Jurkat, Clone E6-1 (cell line): ENCODE measurements at places on chromosomes 16 and 17.

- peak; percentile 35 for DNase-seq
These were observed 14.2 kb upstream of the SLC52A1 start for GRCh38 chr17:5049314-5049841.

DNA sequence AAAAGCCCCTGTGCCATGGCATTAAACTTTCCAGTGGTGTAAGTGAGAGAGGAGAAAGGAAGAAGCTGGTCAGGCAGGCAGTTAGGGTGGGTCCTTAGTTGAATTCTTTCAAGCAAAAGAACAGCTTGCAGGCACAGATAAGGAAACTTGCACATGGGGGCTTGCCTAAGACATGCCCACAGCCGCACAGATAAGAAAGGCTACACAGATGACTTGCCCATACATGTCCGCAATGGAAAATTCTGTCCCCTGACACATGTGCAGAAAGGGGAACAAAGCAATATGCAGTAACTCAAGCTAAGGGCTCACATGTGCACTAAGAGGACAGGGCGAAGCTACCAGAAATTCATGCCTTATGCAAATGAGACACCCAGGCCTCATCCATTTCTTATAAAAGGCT lies 69.9 kb downstream of the GSG1L start:
- no peak for DNase-seq

DNA sequence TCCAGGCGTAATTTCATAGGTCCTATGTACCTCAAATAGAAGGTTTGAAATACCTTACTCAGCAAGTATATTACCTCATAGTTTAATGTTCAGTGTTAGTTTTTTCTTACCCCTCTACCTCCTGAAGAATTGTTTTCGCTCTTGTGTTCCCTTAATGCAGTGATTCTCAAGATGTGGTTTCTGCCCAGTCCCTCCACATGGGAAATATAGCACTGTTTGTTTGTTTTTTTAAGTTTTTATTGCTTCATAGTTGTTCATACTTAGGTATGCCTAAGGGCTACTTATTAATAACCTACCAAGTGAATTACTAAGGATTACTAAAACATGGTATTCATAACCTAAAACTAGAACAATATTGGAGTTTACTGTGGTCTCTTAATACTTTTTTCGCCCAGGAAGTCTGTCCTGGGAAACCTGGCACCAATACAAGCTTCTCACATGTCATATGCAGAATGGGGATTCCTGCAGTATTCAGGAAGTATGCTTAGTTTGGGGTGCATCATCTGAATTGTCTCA lies 5.0 kb downstream of the RSPRY1 start:
- DNase-seq = no peak

- no peak for DNase-seq
These were observed 25.5 kb downstream of the TMEM235 start for GRCh38 chr17:78256707-78257591.

GRCh38 chr16:19410435-19411171 lies 7.1 kb upstream of the TMC5 start:
- no peak for DNase-seq

DNA sequence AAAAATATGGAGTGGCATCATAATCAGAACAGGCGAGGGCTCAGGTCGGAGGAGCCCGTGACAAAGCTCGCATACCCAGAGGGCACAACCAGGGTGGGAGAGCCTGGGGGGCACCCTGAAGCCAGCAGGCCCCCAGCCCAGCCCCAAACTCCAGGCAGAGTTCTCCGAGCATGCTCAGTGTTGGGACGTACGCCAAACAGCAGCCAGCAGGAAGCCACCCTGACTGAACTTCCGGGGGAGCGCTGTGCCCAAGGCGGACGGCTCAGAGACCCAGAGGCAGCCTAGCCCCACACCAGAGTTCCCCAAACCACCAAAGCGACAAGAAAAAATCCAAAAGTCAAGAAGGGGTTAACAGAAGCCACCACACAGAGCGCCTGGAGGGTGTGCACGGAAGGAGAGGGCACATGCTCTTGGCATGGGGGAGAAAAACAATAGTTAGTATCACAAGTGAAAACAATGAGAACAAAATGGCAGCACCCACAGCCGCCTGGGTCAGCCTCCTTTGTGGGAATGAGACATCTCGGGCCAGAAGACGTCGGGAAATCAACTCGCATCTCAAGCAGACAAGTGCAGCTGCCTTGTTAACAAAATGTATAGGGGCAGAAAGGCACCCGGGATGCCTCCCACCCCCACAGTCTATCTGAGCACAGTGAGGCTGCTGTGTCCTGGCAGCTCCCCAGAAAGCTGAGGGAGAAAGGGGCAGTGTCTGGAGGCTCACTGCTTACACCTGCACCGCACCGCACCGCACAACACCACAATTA lies 11.9 kb downstream of the EXOC7 start:
- DNase-seq = peak; percentile 81

GRCh38 chr17:50658616-50659015 lies 23.9 kb downstream of the ABCC3 start:
- DNase-seq = no peak

- no peak for DNase-seq
These were observed 156.3 kb downstream of the MYO1D start for GRCh38 chr17:32720671-32721070.

- peak; percentile 85 for DNase-seq
These were observed 11.7 kb downstream of the ARL2BP start for GRCh38 chr16:57256601-57257395.

- peak; percentile 51 for DNase-seq
These were observed 4.7 kb downstream of the DYNC1LI2 start for GRCh38 chr16:66746682-66747081.

DNA sequence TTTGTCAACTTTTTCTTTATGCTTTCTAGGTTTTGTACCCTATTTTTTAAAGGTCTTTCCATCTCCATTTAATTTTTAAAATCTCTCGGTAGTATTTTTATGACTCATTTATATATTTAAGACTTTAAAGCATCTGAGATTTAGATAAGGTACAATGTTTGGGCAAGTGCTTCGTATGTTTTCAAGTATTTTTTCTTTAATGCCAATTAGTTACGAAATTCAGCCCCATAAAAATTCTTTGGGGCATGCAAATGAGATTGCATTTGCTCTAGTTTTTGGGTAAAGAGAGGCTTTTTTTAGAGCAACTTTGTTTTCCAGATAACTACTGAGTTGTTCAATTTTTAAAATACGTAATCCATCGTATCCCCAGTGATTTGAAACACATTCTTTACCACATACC lies 65.3 kb upstream of the CRHR1 start:
- DNase-seq = no peak

DNA sequence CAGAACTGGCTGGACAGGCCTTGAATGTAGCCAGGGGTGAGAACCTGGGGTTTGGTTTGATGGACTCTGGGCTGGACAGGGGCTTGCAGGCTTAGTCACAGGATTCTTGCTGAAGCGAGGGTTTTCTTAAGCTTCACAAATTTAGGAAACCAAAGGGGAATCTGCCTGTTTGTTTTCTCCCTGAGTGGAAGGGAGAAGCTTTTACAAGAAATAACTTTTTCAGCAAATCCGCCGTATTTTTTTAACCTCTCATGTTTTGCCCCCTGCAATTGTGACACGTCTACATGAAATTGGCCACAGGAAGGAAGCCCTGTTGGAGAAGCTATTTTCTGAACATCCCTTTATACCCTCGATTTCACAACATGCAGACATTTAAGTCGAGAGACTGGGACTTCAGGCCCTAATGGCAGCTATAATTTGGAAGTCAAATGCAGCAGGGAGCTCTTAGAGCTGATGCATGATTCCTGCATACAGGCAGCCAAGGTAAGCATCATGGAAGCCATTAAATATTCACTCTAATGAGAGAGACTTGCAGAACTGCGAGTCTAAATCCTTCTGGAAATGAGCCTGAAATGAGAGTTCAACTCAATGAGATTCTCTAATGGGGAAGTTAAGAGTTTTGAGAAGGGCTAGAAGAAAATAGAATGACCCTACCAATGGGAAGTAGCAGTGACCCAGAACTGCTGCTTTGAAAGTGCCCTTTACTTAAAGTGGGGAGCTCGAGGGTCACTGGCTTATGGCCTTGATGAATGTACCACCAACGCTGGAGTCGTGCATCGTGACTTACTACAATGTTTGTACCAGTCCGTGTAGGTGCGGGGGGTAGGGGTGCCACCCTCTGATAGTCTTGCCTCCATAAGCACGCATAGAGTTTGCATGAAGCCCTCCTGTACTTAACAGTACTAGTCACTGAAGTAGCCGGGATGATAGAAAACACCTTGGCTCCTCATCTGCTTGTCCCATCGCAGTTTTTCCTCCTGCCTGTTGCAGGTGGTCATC lies 45.1 kb upstream of the IRF8 start:
- DNase-seq = no peak

DNA sequence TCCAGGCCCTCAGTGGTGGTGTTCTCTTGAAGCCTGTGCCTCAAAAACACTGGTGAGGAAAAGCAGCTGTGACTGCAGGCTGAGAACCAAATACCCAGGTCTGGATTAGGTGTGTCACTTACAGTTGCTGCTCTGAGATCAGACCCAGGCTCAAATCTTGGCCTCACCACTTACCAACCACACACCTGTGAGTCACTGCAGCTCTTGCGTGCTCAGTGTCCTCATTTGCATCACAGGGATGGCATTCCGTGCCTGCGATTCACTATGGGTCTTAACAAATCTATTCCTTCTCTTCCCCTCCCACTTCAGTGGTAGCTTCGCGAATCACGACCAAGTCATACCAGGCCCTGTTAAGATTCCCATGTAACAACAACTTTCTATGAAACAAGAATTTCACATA lies 233.4 kb upstream of the HSBP1 start:
- no peak for DNase-seq

DNA sequence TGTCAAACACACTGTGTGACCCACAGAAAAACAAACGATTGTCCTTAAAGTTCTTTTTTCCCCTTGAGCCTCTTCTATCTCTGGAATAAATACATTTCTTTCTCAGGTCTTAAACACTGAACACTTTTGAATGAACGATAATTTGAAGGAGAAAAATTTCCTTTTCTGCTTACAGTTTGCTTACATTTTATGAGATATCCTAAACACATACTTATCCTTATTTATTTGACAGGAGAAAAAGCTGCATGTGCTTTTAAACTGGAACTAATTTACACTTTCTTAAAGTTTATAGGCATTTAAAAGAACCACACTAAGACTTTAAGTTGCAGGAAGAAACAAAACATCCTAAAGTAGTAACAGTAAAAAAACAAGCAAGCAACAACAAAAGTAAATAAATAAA lies 4.7 kb upstream of the IGF2BP1 start:
- no peak for DNase-seq

DNA sequence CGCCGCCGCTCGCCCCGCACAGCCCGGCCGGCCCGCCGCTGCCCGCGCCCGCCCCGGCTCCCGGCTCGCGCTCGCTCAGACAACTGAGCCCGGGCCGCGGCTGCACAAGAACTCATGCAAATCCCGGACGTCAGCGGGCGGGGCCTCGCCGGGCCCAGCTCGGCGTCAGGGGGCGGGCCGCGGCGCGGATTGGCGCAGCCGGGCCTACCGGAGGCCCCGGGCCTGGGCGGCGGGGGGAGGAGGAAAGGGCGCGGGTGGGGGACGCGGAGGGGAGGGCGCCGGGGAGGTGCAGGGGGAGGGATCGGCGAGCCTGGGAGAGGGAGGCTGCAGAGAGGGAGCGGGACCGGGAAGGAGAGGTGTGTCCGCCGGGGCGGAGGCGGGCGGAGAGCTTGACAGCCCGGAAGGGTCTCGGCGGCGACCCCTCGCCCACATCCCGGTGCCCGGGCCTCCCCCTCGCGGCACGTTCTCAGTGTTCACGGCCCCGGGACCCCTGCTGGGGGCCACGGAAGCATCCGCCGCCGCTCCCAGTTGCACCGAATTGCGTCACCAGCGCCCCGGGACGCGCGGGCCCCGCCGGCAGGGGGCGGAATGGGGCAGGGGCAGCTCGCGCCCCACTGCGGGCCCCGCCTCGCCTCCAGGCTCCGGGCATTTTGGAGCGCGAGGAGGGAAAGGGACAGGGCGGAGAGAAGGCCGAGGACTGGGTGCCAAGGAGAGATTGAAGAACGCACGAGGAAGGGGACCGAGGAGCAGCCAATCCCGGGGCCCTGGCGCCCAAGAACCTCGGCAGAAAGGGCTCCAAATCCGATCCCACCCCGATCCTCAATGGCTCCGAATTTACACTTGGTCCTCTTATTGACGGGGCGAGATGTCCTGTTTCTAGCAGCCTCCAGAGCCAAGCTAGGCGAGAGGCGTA lies at the start of gene CBX4:
CBX4 (minus strand) TSS at position 85 of the 913 bp plus-strand sequence. CDS start 189 bp downstream, outside the sequence.
- DNase-seq = peak; percentile 85

DNA sequence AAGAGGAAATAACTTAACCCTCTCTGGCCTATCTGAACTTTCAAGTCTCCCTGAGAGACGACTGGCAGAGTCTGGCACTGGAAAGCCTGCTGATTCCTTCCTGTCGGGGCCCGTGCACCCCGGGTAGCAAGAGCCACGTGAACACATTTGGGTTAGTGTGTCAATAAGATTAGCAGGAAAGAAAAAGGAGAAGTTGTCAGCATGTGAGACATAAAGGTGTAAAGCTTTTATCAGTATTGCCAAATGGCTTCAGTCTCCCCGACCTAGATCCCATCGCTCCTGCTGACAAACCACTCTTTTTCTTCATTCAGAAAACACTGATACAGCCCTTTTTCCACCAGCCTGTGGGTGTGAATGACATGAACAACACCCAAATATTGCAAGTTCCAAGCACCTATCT lies 74.4 kb downstream of the CCT6B start:
- DNase-seq = peak; percentile 23

- no peak for DNase-seq
These were observed 152.1 kb downstream of the PMP22 start for GRCh38 chr17:15112846-15113617.

DNA sequence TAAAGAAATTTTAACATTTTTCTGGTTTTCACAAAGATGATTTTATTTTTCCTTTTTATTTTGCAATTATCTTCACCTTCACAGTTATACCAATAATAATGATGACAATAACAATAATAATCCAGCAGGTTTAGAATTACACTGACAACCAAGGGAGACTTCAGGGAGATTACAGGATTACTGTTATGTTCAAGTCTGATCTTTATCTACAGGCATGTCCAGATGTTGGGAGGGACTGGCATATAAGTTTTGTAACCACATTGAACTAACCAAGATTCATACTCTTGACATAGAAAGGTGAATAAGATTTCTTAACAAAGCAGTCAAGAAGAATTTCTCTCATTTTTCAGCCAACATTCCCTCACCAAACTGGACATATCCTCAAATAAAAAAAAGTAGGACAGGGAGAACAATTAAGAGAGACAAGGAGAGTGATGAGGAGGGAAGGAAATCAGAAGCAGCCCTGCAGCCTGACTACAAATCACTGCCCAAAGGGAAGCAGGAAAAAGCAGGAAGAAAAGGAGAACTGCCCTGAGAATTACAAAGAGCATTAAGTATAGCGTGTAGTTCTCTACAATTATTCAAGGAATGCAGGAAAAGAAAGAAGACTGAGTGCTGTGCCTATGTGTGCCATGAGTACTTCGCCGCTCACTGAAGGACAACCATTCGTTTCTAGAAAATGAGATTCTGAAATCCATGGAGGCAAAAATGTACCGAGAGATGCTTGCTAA lies 155.7 kb upstream of the C17orf78 start:
- DNase-seq = no peak
